ENCODE measurements at places on chromosomes 5 and 9.

- no peak for DNase-seq
These were observed 87.6 kb downstream of the F2RL2 start for GRCh38 chr5:76535577-76535976.

GRCh38 chr5:14009575-14009974 lies 65.1 kb upstream of the DNAH5 start:
- no peak for DNase-seq

DNA sequence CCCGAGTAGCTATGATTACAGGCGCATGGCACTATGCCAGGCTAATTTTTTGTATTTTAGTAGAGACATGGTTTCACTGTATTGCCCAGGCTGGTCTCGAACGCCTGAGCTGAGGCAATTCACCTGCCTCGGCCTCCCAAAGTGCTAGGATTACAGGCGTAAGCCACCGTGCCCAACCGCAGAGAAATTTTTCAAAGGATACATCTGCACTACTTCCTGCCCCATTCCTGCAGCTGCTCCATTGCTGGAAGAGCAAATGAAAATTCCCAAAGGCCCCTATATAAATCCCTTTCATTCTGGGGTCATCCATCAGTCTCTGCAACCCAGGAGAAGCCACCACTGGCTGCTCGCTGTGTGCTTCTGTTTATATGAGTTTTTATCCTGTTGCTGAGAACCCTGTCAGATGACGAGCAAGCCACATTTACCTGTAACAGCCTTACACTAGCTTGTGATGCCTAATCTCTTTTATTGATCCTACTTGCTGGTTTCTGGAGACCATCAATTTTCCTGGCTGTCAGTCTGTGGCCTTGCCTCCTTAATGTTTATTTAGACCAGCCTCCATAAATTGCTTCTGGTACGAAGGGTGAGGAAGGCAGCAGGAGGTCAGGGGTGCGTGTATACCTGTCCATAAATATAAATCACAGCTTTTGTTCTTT lies 925.3 kb downstream of the TLE4 start:
- DNase-seq, result no peak

DNA sequence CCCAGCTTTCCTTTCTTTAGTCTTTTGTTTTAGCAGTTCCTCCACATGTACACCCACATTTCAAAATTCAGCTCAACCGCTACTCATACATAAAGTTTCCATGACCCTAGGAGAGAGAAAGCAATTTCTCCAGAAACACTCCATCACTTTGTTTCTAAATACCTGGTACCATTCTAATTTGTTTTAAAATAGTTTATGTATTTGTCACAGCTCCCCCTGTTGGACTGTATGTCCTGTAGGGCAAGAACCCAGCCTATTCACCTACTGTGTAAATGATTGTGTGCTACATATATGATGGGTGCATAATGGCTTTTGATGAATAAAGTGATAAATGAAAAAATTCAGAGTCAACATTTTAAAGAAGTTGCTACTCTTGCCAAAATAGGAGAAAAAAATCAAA lies 139.1 kb downstream of the COX7C start:
- DNase-seq, result no peak

DNA sequence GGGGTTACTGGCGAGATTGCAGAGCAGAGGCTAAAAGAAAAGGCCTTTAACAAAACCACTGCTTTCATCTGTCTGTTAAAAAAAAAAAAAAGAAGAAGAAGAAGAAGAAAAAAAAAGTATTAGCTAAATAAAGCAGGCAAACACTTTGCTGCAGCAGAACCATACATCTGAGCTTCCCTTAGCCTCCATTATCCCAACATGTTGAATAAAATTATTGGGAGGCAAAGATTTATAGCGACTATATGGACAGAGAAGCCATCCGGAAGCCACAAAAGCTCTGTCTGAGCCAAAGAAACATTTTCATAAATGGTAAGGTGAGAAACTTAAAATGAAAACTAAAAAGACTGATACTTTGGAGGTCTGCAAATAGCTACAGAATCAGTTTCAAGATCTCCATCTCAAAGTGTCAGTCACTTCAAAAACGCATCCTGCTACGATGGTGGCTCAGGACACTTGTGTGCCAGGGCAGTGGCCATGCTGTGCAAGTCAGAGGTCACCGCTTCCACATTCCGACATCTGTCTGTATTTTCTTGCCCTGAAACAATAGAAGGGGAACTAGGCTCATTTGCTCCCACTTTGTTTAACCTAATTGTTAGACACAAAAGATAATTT lies 9.6 kb downstream of the EFNA5 start:
- DNase-seq, result no peak

DNA sequence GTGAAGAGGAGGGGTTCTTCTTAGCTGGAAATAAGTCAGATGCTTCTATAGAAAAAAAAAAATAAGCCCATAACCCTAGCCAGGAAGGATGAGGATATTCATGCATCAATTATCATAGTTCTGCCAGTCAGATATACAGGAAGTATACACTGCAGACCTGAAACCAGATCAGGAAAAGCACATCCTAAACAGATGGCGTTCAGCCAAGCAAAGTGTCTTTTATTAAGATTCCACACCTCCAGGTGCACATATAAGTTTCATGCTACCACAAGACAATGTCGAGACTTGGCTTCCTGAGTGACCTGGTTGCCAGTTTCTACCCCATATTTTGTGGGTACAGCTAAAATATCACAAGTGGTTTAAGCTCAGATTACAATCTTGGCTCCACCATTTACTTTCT lies 108.3 kb downstream of the CETN3 start:
- no peak for DNase-seq

DNA sequence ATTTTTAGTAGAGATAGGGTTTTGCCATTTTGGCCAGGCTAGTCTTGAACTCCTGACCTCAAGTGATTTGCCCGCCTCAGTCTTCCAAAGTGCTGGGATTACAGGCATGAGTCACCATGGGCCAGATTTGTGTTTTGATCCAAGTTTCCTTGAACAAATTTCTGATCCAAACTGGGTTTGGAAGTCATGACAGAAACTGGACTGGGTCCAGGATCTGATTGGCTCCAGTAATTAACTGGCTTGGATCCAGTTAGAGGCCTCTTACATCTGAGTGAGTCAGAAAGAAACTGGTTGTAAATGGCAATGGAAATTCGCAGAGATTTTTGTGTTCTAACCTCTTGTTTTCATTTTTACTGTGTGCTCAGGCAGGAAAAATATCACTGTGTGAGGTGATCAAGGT lies 141.6 kb downstream of the SLC25A46 start:
- peak; percentile 16 for DNase-seq

DNA sequence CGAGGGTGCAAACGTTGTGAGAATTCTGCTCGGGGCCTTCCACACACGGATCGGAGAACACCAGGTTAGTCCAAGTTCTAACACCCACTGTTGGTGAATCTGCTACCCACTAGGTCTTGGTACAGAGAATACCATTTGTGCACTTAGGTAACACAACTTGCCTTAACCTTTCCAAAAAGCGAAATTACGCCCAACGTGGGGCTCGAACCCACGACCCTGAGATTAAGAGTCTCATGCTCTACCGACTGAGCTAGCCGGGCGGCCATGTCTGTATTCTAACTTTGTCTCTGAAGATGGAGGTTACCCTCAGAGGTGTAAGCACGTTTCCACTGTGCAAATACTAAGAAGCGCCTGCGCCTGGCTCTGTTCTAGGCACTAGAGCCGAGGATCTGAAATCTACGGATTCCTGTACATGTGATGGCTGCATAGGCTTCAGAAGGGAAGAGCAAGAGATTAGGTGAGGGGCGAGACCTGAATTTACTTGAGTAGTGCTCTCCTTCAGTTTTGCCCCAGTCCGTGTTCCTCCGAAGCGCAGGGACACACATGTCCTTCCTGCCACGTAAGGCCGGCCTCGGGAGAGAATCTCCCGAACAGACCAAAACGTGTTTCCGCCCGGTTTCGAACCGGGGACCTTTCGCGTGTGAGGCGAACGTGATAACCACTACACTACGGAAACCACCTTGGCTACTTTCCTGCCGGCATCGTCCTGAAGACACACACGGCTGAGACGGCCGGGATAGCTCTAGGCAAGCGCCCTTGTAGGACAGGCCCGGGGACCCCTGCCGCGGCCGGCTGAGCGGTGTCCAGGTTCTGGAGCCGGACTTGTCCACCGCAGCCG lies 1.1 kb upstream of the TRIM41 start:
- DNase-seq, result peak; percentile 78

DNA sequence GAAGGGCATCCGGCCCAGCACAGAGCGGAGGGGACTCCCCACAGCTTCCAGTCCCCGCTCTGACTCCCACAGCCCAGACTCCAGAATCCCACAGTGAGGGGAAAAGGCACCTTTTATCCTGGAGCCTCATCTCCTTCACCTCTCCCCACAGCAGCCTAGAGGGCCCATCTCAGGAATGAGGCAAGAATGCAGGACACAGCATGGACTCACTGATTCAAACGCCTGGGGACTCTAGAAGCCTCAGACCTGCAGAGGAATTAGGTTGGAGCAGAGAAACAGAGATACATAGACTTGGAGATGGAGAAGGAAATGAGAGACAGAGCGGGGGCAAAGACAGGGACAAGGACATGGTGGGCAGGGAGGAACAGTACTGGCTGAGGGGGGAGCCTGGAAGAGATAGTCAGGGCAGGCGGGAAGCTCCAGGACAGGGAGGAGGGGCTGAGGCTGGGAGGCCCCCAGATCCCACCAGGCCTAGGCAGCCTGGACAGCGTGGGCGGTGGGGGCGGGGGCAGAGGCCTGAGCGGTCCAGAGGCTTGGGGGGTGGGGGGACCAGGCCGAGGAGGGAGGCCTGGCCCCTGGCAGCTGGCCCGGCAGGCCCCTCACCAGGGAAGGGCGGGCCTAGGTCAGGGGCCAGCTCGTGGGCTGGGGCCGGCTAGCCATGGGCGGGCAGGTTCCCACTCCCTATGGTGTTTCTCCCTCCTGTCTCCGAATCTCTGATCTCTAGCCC lies 15.8 kb downstream of the CNTFR start:
- DNase-seq, result no peak

- DNase-seq, result no peak
These were observed 22.1 kb downstream of the NTRK2 start for GRCh38 chr9:84691634-84692033.

DNA sequence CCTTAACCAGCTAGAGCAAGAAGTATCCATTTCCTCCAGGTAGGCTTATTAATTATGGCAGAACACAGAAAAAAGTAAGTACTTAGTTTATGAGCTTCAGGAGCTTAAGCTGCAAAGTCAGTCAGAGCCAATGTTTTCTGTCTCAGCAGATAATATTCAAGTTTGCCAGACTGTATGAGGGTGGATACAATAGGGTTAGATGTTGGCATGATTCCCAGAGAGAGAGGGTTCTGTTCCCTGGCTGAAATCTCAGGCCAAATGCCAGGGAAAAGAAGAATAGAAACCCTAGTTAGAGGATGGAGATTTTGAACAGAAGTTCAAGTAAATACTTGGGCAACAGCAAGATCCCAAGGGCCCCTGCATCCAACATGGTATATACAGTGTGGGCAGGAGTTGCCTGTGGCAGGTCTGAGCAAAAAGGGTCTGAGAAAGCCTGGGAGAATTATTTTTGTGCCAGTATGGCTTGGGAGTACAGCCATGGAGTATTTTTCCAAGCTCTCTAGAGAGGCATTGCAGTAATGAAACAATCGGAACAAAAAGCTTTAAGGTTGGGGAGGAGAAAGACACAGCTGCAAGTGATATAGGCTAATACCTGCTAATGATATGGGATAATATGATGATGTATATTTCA lies 31.0 kb upstream of the ISOC1 start:
- peak; percentile 15 for DNase-seq

- DNase-seq, result no peak
These were observed 22.1 kb upstream of the TPD52L3 start for GRCh38 chr9:6305954-6306563.

DNA sequence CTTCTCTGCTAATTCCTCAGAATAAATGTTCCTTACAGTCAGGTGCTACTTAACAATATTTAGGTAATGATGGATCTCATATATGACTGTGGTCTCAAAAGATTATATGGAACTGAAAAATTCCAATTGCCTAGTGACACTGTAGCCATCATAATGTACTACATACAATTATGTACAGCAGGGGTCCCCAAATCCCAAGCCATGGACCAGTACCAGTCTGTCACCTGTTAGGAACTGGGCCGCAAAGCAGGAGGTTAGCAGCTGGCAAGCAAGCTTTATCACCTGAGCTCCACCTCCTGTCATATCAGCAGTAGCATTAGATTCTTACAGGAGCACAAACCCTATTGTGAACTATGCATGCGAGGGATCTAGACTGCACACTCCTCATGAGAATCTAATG lies 69.6 kb downstream of the NR2F1-AS1 start:
- no peak for DNase-seq

GRCh38 chr9:83220730-83221129 lies 157.8 kb upstream of the RASEF start:
- no peak for DNase-seq

GRCh38 chr5:133944263-133945185 lies 23.9 kb downstream of the C5orf15 start:
- DNase-seq, result no peak

DNA sequence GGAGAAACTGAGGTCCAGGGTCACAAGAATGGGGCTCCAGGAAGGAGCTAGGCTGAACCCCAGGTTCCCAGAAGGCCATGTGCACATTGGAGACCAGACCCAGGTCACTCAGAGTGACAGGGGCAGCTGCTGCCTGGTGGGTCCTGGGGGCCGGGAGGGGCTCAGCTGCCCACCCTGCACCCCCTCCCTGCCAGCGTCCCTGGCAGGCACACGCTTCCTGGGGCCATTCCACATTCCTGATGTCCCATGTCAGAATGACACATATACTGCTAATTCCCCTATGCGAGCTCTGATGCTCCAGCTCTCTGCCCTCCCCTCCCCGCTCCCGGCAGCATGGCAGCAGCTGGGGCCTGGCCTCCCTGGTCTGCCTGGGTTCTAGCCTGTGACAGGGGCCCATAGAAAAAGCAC lies 14.0 kb downstream of the FGFR4 start:
- no peak for DNase-seq

DNA sequence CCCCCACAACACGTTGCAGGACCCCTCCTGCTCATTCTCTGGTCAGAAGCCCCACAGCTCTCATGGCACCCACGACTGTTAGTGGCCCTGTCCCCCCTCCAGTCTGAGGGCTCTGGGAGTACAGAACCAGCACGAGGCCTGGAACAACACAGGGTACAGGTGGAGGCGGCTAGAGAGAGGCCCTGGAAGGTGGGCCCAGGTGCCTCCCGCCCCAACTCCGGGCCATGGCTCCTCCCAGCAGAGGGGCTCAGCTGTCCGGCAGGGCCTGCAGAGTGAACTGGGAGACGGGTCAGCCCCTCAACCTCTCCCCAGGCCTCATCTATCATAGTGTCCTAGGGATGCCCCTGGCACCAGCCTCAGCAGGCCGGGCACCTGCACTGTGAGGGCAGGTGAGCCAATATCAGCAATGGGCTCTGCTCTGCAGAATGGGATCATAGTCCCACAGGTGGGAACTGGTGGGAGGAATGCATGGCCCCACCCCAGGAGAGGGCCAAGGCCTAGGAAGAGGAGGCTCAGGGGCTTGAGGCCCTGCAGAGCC lies 58.6 kb downstream of the BARX1 start:
- DNase-seq, result no peak

GRCh38 chr5:157952374-157952685 lies 93.4 kb upstream of the CLINT1 start:
- no peak for DNase-seq

- DNase-seq, result peak; percentile 17
These were observed 66.4 kb downstream of the MACROH2A1 start for GRCh38 chr5:135332519-135333150.

GRCh38 chr5:143207563-143208364 lies 195.7 kb downstream of the NR3C1 start:
- no peak for DNase-seq

GRCh38 chr5:176784218-176785165 lies 25.9 kb upstream of the UNC5A start:
- DNase-seq, result no peak

- no peak for DNase-seq
These were observed 14.2 kb downstream of the SPARC start for GRCh38 chr5:151672516-151672915.

Data from brain pericyte (primary cell).